ENCODE measurements at places on chromosomes 5 and 9.

DNA sequence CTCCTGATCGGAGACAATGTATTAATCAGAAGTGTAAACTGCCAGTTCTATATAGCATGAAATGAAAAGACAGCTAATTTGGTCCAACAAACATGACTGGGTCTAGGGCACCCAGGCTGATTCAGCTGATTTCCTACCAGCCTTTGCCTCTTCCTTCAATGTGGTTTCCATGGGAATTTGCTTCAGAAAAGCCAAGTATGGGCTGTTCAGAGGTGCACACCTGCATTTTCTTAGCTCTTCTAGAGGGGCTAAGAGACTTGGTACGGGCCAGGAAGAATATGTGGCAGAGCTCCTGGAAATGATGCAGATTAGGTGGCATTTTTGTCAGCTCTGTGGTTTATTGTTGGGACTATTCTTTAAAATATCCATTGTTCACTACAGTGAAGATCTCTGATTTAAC, 22.4 kb downstream of the IL7R start:
- DNase-seq, result no peak

GRCh38 chr5:167614294-167615021, 677.0 kb upstream of the WWC1 start:
- DNase-seq, result no peak

DNA sequence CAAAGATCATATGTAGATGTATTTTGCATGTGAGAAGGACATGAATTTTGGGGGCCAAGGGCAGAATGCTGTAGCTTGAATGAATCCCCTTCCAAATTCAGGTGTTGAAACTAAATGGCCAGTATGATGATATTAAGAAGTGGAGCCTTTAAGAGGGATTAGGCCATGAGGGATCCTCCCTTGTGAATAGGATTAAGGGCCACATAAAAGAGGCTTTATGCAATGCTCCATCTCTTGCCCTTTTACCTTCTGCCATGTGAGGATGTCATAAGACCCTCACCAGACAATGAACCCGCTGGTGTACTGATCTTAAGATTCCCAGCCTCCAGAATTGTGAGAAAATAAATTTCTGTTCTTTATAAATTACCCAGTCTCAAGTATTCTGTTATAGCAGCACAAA, 206.1 kb downstream of the YTHDC2 start:
- no peak for DNase-seq

DNA sequence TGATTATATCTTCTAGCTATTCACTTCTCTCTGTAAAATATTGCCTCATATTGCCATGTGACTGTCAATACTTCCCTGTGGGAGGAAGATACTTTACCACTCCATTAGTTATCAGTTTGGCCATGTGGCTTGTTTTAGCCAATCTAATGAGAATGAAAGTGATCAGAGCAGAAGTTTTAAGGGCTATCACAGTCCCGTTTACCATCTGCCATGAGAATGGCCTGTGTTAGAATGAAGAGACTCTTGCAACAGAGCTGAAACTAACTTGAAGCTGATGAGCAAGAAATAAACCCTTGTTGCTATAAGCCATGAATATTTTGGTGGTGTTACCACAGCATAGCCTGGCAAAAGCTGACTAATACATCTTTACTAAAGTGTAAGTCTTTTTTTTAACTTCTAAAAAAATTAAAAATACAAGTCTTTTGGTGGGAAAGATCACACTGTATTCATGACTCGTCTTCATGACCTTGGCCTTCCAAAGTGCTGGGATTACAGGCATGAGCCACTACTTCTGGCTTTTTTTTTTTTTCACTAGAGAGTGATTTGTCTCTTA, 68.0 kb upstream of the CTNNA1 start:
- DNase-seq, result no peak

- no peak for DNase-seq
Observed at GRCh38 chr9:77912895-77913693, 118.5 kb downstream of the GNAQ start.

- no peak for DNase-seq
Observed at GRCh38 chr9:136687721-136688223, 515 bp upstream of the AGPAT2 start.

GRCh38 chr5:1135696-1136525, 24.0 kb upstream of the SLC12A7 start:
- DNase-seq, result no peak

GRCh38 chr5:42300496-42300895, 122.7 kb upstream of the GHR start:
- no peak for DNase-seq

GRCh38 chr9:71704796-71705195, 63.5 kb downstream of the CEMIP2 start:
- no peak for DNase-seq

- DNase-seq, result no peak
Observed at GRCh38 chr9:128249908-128250838, 25.6 kb downstream of the GOLGA2 start.

DNA sequence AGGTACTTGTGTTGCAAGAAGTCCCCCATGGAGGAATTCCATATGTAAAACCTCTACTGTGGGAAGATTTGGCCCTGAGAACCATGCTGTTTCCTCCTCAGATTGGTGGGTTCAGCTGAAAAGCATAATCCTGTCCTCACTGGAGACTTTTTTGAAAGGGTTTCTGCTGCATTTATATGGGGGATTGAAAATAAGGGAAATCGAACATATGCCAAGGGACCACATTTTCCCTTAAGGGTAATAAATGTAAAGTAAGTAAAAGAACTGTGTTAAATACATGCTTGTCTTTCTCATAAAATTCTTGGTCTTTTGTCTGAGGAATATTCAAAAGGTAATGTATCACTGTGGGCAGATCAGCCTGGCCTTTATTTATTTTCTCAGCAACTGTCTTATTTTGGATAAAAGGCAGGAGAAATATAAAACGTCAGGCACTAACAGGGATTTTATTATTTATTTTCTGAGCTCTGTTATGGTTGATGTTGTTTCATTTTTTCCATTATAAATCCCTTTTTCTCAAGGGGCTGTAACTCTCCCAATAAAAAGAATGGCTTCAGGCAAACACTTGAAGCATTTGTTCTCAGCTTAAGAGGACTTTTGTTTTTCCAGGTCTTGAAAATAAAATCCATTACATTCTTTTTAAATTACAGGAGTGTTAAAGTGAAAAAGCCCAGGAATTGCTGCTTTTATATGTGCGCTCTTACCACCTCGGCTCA, 131.4 kb downstream of the FGF10 start:
- DNase-seq, result no peak

- no peak for DNase-seq
Observed at GRCh38 chr5:14830210-14831005, 41.2 kb downstream of the ANKH start.

DNA sequence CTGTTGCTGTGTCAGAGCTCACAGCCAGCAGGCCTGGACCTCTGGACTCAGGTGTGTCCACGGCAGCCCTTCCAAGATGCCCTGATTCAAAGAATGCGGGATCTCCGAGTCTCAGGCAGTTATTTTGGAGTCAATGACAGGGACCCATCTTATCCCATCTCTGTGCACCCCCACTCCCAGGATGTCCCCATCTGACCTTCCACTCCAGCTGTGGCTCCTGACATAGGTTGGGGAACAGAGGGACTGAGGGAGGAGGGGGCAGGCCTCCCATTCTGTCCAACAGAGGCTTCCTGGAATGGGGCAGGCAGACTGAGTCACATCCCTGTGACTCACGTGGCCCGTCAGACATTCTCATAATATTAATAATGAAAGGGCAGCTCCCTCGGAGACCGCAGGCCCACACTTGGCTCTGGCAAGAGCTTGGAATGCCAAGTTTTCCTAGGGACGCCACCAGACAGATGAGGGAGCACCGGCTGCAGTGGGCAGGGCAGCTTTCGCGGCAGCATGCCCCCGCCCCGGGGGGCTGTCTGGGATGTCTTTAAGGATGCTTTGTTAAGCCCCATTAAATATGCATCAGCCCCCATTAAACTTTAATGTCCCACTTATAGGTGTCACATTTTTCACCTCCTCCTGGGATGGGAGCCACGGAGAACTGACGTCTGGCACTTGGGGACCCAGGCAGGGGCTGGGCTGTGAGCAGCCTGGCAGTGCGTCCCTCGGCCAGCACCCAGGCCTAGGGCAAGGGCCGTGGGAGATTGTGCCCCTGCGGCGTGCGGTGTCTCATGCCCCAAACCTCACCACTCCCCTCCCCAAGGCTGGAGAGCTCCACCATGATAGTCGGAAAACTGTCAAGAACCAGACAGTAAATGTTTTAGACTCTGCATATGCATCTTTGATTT, 23.6 kb upstream of the FIBCD1 start:
- DNase-seq, result no peak

- no peak for DNase-seq
Observed at GRCh38 chr5:110056580-110057114, 366.9 kb downstream of the MAN2A1 start.

- no peak for DNase-seq
Observed at GRCh38 chr5:128466554-128466953, 71.5 kb downstream of the FBN2 start.

- DNase-seq, result no peak
Observed at GRCh38 chr5:23684103-23684502, 176.7 kb downstream of the PRDM9 start.

DNA sequence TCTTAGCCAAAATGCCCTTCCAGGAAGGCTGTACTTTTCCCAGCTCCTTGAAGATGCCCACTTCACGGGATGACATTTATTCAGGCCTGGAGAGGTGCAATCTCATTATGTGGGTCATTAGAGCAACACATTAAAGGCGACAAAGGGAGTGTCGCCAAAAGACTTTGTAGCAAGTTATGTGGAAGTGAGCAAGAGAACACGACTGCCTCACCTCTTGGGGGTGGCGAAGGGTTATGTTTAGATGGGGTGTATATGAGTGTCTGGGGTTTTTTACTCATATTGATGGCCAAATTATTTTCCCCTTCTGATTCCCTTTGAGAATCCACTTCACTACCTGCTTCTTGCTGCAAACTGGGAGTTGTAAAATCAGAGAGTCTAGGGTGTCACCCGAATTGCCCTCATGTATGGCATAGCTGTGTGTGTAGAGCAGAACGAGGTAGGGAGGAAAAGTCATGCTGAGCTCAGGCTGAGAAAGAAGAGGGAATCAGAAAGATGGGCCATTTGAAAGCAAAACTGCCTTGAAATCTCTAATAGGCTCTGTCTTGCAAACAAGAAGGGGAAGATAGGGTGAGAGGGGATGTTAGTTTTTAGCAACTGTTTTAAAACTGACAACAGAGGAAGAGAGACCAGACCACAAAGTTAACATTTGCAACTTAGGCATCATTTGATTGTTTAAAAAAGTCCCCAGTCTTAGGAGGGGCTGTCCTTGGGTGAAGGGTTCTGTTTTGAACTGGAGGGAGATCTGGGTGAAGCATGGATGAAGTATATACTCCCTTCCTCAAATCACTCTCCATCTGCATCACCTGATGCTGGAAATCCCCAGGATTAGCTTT, 97.1 kb upstream of the IL12B start:
- DNase-seq, result no peak

DNA sequence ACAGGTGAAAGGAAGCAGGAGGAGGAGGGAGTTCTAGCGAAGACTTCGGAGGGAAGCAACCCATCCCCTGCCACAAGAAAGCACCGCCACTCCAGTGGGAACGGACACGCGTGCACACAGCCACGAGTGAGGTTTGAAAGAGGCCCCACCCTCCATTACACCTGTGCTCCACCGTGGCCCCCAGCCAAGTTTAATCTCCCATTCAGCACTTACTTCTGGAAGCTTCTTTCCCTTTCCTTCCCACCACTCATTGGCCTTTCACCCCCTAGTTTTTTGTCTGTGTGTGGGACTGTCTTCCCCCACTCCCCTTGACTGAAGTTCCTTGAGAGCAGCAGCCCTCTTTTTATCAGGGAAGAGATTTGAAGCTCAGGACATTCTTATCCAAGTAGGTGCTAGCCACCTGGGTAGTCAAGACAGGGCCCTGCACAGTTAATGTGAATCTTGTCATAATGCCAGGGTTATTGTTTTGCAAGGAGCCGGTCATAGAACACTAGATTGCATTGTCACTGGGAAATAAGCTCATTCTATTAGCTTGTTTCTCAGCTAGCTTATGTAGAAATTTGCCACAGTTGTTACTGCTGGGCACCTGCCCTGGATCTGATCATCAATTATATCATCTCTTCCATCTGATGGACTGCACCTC, 256.0 kb downstream of the DOCK8 start:
- no peak for DNase-seq

GRCh38 chr5:74639807-74640449, 600 bp downstream of the ENC1 start:
- no peak for DNase-seq

DNA sequence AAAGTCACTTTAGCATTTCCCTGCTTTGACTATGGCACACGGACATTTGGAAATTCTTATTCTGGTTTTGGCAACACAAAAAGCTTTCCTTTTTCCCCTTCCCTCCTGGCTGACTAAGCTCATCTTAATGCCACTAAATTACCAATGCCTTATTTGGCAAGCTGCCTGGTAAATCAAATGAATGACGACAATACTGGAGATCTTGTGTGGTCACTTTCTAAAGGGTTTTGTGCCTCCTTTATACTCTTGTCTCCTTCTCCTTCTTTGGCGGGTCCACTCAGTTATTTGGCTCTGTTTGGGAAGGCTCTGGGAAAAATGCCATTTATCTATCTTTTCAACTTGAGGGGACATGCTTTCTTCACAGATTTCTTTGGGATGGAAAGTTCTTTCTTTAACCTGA, 34.9 kb downstream of the SH3GL2 start:
- no peak for DNase-seq

DNA sequence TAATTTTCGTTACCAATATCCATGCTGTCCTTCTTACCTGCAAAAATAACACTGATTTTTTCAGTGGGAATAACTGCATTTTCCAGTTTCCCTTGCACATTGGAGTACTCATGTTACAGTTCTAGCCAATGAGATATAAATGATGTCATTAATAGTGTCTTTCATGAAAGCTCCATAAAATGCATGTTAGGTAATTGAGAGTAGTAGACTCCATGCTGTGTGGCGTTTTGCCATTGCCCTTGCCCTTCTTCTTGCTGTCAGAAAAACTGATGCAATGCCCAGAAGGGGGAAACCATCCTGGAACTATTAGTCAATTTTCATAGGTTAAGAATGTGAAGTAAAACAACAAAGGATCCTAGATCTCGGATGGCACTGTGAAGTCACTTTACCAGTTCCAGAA, 1765.3 kb downstream of the EFNA5 start:
- DNase-seq, result no peak

DNA sequence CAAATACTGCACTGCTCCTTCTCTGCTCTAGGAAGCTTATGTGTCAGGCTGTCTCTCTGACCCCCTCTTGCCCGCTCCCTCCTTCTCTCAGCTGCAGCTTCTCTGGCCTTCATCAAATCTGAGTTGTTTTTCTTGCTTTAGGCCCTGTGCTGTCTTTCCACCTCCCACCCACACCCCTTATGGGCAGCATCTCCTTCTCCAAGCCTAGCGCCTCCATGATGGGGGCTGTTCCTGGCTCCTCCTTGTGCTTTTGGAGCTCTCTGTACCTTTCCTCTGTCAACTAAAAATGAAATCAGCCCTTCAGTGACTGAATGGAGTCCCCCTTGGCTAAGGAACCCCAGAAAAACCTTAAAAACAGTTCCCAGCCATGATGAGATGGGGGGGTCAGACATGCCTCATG, 6.6 kb upstream of the CFAP157 start:
- no peak for DNase-seq

DNA sequence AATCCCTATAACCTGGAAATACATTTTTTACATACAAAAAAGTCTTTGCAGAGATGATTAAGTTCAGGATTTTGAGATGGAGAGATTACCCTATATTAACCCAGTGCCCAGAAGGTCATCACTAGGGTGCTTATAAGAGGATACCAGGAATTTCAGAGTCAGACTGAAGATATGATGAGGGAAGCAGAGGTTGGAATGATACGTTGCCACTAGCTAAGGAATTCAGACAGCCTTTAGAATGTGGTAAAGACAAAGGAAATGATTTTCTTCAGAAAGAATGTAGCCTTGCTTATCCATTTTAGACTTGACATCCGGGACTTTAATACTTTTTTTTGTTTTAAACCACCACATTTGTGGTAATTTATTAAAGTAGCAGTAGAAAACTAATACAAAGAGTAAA, 2176.8 kb upstream of the C9orf72 start:
- no peak for DNase-seq

Data from cortex of kidney (tissue), 1 donor.